ENCODE measurements at places on chromosomes 7 and 10. TPM values are rescaled to one million over a fixed set of nuclear protein-coding genes. Genes with fewer than 3 reads are reported as not detected.

- H3K27me3 ChIP-seq: no peaks in the 10 kb centered on the region
- peak overlapping the region; percentile 51 for H3K27ac ChIP-seq
- DNase-seq: peak; percentile 67
- no peak overlapping the region for H3K4me3 ChIP-seq
- no peaks in the 10 kb centered on the region for H3K36me3 ChIP-seq
Measured at GRCh38 chr7:50653126-50653864, 88.1 kb upstream of the DDC start.

DNA sequence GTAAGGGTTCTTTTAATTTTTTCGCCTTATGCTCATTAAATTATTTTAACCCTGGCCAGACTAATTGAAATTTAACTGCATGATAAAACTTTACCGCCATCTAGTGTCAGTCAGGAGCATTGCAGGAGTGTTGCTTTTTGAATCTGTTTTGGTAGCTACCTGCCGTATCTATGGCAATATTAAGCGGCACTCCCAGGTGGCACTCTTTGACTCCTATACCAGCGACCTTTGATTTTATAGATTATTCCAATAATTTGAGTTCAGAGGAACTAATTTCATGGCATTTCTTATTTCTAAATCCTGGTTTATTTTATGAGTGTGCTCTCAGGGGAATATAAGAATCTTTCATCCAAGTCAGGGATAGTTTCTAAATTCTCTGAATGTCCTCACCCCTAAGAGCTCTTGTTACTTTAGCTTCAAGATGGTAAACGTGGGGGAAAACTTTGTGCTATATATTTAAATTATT is 198.9 kb downstream of the REEP3 start:
- no peak overlapping the region for H3K27ac ChIP-seq
- H3K4me1 ChIP-seq: peaks cover 13% of the 10 kb centered on the region
- no peak overlapping the region for H3K4me3 ChIP-seq
- no peaks in the 10 kb centered on the region for H3K36me3 ChIP-seq

GRCh38 chr10:71636588-71636987 is 83.0 kb downstream of the C10orf105 start:
- no peaks in the 10 kb centered on the region for H3K27me3 ChIP-seq
- DNase-seq: no peak

DNA sequence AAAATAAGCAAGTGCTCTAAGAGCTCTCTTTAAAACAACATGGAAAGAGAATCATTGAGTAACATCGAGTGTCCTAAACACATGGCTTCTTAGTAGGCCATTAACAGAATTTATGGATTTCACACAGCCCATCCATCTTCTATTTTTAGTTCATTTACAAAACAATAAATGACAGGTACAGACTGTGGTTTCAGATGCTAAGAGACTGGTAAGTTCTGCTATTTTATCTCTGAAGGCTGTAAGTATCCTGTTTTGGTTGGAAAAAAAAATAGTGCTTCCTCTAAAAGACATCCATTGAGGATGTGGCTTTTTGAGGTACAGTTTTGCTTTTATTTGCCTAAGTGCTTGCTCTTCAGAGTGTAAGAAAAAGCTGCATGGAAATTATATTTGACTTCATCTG is 27.4 kb upstream of the GNAI1 start:
- no peaks in the 10 kb centered on the region for H3K27me3 ChIP-seq
- H3K4me1 ChIP-seq: peaks cover 26% of the 10 kb centered on the region
- no peak for DNase-seq
- no peak overlapping the region for H3K4me3 ChIP-seq
- no peaks in the 10 kb centered on the region for H3K36me3 ChIP-seq

DNA sequence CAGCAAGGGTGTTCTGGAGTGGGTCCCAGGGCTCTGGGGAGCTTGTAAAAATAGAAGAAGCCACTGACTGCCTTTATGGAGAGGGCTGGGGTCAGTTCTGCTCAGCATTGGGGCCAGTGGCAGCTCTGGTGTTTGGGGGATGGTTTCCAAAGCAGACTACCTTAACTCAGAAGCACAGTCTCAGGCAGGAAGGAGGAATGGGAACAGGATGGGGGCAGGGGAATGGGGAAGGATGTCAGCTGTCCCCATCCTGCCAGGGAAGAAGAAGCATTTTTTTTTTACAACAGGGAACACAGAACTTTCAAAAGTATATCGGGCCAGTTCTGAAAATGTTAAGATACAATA is 28.8 kb downstream of the TSPAN15 start:
- no peaks in the 10 kb centered on the region for H3K27me3 ChIP-seq
- DNase-seq: no peak
- peaks cover 45% of the 10 kb centered on the region for H3K4me1 ChIP-seq
- H3K36me3 ChIP-seq: no peaks in the 10 kb centered on the region
- H3K27ac ChIP-seq: peak overlapping the region; percentile 66

The VSTM2A gene
- not detected for total RNA-seq

The KLF14 gene
- total RNA-seq: not detected

All from heart left ventricle (tissue), 16 donors.